ENCODE measurements at places on chromosomes 16 and 17.

- DNase-seq, result no peak
Measured at GRCh38 chr17:28364665-28365363, at the start of gene SEBOX. Gene SEBOX, minus strand, starts transcription at chr17:28365199. Its CDS starts 48 bp downstream, at chr17:28365151.

DNA sequence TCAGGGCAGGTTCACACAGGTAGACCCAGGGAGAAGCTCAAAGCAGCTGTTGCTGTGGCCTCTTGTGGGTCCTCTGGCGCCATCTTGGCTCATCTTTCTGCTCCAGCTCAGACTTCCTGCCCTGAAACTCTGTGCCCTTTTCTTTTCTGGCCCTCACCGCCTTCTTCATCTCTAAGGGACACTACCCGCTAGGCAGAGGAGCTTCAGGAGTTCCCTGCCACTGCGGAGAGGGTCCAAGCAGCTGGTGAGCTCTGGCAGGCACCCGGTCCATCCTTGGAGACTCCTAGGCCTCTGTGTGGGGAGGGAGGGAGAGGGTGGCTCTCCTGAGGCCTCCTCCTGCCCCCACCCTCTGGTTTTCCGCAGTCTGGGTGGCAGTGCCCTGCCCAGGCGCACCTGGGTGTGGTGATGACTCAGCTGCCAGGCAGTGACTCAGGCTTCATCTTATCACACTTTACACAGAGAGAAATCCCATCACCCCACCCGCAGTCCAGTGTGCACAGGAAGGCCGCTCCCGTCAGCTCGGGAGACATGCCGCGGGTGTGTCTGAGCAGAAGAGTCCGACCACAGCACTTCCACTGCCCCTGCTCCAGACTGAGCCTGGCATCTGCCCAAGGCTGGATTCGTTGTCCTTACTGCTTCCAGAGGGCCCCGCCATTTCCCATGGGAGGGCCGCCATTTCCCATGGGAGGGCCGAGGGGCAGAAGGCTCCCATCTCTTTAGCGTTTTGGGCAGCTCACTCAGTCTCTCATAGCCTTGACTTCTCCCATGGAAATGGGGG, 7.3 kb downstream of the NT5C start:
- no peak for DNase-seq

DNA sequence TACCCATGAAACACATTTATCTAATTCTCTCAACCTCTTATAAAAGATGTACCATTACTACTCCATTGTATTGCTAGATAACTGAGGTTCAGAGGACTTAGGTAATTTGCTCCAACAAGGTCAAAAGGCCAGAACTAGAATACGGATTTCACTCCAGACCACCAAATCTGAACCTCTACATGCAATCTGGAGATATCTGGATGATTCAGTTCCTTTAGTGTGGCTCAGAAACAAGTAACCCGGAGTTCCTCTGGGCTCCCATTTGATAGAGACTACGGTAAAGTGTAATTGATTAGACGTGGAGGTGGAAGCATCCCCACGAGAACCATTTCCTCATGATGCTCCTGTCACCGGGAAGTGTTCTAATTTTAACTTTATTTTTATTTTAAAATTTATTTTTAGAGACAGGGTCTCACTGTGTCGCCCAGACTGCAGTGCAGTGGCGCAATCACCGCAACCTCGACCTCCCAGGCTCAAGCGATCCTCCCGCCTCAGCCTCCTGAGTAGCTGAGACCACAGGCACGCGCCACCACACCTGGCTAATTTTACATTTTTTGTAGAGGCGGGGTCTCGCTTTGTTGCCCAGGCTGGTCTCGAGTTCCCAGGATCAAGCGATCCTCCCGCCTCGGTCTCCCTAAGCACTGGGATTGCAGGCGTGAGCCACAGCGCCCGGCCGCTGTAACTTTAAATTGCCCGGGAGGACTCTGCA, 608 bp upstream of the COX10 start:
- DNase-seq, result no peak

GRCh38 chr16:84600343-84601229, 17.3 kb downstream of the COTL1 start:
- no peak for DNase-seq

DNA sequence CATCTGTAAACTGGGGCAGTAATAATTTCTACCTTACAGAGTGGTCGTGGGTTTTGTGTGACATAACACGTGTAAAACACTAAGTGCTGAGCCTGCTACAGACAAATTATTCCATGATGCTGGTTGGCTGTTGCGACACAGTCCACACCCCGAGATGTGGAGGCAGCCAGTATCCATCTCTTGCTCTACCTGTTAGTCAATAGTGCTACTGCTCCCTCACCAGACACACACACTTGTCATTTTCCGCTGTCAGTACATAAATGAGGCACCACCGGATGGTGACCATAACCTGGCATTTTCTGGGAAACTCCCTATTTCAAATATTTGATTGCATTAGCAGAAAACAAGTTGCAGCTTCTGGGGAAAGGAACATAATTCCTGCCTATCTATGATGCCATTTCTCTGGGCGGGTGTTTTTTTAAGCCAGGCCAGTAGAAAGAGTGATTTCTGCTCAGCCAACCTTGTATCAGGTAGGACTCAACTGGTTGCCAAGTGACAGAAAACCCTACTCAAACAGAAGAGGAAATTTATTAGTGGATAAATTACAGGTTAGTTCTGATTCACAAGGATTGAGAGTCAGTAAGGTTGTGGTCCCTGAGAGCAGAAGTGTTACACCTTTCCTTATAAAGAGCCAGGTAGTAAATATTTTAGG, 24.1 kb downstream of the DNAJA2 start:
- no peak for DNase-seq

GRCh38 chr17:9239793-9240658, 218.7 kb downstream of the NTN1 start:
- peak; percentile 61 for DNase-seq

- no peak for DNase-seq
Measured at GRCh38 chr16:85041219-85042166, 13.9 kb downstream of the KIAA0513 start.

GRCh38 chr17:231191-231965, 49.9 kb upstream of the DOC2B start:
- peak; percentile 7 for DNase-seq

DNA sequence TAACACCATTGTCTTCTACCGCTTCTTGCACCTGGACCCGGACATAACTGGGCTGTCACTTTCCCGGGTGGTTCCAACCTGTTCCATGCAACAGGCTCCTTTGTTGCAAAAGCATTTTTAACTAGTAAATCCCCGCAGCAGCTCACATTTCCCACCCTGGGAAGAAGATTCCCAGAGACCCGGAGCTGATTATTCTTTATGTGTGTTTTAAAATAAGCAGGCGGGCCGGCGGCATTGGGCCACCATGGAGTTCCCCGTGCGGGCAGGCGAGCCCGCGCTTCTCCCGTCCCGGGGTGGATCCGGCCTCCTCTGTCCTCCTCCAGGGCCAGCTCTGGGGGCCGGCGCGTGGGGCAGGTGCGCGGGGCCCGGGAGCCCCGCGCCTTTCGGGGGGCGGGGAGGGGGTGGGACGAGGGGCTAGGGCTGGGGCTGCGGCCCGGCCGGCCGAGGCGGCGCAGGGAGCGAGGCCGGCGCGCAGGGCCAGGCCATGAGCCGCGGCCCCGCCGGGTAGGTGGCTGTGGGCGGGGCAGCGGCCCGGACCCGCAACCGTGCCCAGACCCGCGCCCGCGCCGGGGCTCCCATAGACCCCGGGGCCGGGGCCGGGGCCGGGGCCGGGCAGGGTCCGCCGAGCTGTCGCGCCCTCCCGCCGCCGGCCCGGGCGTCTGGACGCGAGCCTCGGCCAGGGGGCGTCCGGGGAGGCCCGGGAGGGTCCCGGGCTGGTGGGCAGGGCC, 1.7 kb downstream of the CRAMP1 start:
- peak; percentile 25 for DNase-seq

- no peak for DNase-seq
Measured at GRCh38 chr17:80918731-80919130, 72.9 kb upstream of the CHMP6 start.

- no peak for DNase-seq
Measured at GRCh38 chr17:40331743-40332641, 23.0 kb downstream of the RARA start.

DNA sequence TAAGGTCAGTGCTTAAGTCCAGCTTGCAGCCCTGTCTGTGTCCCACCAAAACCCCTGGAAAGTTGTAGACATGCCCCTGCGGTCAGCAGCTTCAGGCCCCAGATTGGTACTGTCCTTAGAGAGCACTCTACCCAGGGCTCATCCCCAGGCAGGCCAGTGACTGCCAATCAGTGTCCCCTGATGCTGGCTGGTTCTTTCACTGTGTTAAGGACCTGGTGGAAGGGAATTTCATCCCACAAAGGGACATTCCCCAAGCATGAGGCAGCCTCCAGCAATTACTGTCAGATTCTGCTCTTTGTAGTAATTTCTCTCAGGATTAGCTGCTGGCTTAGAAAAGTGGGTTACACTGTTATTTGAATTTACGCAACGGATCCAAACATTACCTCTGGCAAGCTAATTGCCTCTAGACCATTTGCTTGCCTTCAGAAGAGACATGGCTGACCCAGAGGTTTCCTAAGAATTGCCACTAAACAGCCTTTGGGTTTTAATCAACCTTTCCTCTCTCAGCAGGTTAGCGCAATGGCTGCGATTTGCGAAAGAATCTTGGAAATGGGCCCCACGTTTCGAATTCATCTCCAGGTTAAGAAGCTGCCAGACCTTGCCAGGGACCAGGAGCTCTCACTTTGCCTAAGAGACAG, 5.9 kb downstream of the IRX6 start:
- no peak for DNase-seq

DNA sequence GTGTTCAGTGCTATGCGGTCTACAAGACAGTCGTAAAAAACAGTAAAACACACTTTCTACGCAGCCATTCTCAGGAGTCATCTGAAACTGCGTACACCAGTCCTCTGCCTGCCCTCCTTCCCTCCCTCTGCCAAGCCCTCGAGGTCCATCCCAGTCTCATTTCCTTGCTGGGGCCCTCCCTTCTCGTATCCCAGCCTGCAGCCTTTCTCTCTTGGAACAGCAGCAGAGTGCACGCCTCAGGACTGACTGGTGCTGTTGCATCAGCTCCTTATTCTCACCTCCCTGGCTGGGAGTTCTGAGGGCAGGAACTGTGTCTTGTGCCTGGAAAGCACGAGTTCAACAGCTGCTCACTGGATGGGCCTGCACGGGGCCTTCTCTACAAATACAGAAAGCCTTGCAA, 12.5 kb downstream of the FAHD1 start:
- no peak for DNase-seq

DNA sequence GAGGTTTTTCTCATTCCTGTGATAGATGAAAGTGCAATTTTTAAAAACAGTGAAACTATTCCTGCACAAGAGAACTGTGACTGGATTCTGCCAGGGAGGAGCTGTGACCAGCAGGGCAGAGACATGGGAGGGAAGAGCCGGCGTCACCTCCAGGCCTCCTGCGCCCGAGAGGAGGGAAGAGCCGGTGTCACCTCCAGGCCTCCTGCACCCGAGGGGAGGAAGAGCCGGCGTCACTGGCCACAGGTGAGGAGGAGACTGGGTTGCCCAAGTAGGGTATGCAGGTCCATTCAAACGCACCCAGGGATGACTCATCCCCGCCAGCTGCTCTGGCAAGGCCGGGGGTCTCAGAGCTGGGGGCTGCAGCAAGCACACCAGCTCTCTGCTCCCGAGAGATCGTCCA, 56.7 kb downstream of the METRNL start:
- no peak for DNase-seq

GRCh38 chr16:2211923-2212347, 1.3 kb upstream of the BRICD5 start:
- DNase-seq, result no peak

GRCh38 chr16:75296606-75297005, 45.2 kb upstream of the BCAR1 start:
- DNase-seq, result no peak
